Activated gamma-delta T cell treated with anti-CD3 and anti-CD28 coated beads, Interleukin-2, amount 50 U/mL, for 16 hours (primary cell): ENCODE measurements at places on chromosomes 1 and 21.

DNA sequence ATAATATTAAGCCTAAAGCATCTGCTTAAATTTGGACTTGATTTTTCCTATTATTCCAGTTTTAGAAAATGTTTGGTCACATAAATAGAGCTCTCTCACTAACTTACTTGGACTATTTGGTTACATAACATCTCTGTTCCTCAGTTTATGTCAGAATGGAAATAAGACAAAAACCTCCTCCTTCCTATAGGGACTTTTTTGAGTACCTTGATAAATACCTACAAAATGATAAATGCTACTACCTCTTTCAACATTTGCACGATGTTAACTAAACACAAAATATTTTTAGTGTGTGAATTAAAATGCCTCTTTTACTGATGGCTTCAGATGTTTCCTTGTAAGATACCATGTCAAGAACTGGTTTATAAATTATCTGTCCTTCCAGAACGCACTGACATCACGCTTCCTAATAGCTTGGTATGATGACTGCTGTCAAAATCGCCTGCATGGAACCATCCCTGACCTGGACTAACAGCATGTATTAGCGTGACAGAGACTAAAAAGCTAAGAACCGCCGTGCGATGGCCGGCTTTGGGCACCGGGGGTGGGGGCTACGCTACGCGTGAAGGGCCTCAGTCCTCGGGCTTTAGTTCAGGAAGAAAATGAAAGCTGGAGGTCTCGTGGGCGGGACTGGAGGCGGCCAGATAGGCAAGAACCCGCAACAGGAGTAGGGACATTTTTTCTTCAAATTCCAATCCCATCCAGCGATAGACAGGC, 133.2 kb upstream of the BARHL2 start:
- DNase-seq, result no peak

GRCh38 chr1:204213668-204214662, at the start of gene GOLT1A:
Gene GOLT1A, minus strand, starts transcription at chr1:204213988. Its CDS starts 82 bp downstream, at chr1:204213906.
- no peak for DNase-seq

GRCh38 chr1:212158912-212159796, 123.6 kb downstream of the DTL start:
- DNase-seq, result peak; percentile 3

- no peak for DNase-seq
Observed at GRCh38 chr21:21606041-21606440, 607.8 kb downstream of the NCAM2 start.

DNA sequence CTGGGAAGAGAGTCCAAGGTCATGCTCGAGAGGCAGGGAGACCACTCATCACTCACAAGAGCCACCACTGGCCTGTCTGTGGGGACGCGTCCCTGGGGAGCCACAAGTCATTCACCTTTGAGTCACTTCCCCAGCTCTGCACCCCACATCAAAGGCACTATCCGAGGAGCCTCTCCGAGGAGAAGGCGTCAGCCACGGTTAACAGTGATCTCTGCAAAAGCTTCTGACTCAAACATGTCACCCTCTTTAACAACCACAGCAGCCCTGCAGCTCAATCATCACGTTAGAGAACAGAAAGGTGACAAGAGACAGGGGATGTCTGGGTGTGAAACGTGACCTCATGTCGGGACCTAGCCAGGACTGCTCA, 9.0 kb downstream of the LRRC47 start:
- DNase-seq, result no peak

DNA sequence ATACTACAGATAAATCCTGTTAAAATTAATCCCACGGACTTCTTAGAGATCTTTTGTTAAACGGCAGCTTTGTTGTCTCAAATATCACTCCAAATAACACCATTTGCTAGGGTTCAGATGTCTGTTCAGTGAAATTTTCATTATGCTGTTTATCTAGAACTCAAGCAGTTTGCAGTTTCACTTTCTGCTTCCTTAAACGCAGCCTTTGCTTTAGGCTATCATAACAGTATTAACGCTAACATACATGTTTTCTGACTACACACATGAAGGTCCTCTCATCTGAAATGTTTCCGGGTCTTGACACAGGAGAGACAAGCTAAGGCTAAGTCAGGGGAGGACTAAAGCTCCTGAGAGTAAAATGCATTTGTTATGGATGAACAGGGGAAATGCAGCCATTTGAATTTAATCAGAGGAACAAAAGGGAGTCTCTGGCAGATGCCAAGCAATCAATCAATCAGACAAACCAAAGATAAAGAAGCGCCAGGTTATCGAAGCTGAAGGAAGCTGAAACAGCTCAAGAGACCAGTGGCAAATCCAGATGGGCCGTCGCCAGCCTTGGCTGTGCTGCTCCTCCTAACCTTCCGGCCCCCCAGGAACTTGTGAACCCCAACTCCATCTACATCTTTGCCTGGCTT, 16.9 kb downstream of the CCSAP start:
- no peak for DNase-seq
